Activated CD4-positive, alpha-beta T cell treated with anti-CD3 and anti-CD28 coated beads for 36 hours (primary cell): ENCODE measurements at places on chromosomes 12 and 14. TPM values are rescaled to one million over a fixed set of nuclear protein-coding genes. Genes with fewer than 3 reads are reported as not detected.
A peak's percentile ranks its signal among the peaks of the same experiment; 100 is the strongest.

- DNase-seq: no peak
- peaks cover 78% of the 10 kb centered on the region for H3K4me1 ChIP-seq
- peaks cover 69% of the 10 kb centered on the region for H3K36me3 ChIP-seq
- H3K27ac ChIP-seq: peak overlapping the region; percentile 100
- H3K4me3 ChIP-seq: peak overlapping the region; percentile 80
Observed at GRCh38 chr12:12482959-12483358, 79.7 kb downstream of the DUSP16 start.

- peaks cover 7% of the 10 kb centered on the region for H3K36me3 ChIP-seq
- H3K27me3 ChIP-seq: no peaks in the 10 kb centered on the region
- peaks cover 4% of the 10 kb centered on the region for H3K4me1 ChIP-seq
- no peak overlapping the region for H3K27ac ChIP-seq
- H3K4me3 ChIP-seq: no peak overlapping the region
Observed at GRCh38 chr12:112927475-112927874, 10.8 kb upstream of the OAS3 start.

Gene ACRBP
- total RNA-seq: 1.7 TPM

- no peaks in the 10 kb centered on the region for H3K36me3 ChIP-seq
- peaks cover 49% of the 10 kb centered on the region for H3K4me1 ChIP-seq
Observed at GRCh38 chr14:105073720-105074600, 8.7 kb upstream of the GPR132 start.

- H3K36me3 ChIP-seq: no peaks in the 10 kb centered on the region
- H3K27ac ChIP-seq: no peak overlapping the region
- no peak for DNase-seq
- no peak overlapping the region for H3K4me3 ChIP-seq
- H3K27me3 ChIP-seq: no peaks in the 10 kb centered on the region
Observed at GRCh38 chr12:46174061-46174662, 94.7 kb downstream of the SLC38A1 start.

DNA sequence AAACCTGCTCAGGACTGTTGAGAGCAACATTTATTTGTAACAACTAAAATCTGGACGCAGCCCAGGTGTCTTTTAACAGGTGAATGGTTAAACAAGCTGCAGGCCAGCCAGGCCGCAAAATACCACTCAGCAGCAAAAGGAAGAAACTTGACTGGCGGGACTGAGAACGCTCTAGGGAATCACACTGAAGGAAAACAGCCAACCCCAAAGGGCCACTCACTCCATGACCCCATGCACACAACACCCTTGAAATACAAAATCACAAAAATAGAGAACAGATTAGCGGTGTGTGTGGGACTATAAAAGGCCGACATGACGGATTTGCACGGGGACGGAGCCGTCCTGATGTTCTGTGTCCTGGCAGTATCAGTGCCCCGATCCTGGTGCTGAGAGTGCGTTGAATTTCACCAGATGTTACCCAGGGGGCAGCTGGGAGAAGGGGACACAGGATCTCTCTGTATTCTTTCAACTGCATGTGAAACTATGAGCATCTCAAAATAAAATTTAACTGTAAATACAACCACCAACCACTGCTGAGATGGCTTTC lies 23.0 kb downstream of the VPS37B start:
- no peak for DNase-seq

GRCh38 chr12:117105902-117106301 lies 6.7 kb upstream of the TESC start:
- DNase-seq: peak; percentile 60
- H3K4me3 ChIP-seq: no peak overlapping the region
- peaks cover 9% of the 10 kb centered on the region for H3K4me1 ChIP-seq
- H3K27ac ChIP-seq: no peak overlapping the region
- H3K36me3 ChIP-seq: no peaks in the 10 kb centered on the region
- H3K27me3 ChIP-seq: peaks cover 4% of the 10 kb centered on the region

DNA sequence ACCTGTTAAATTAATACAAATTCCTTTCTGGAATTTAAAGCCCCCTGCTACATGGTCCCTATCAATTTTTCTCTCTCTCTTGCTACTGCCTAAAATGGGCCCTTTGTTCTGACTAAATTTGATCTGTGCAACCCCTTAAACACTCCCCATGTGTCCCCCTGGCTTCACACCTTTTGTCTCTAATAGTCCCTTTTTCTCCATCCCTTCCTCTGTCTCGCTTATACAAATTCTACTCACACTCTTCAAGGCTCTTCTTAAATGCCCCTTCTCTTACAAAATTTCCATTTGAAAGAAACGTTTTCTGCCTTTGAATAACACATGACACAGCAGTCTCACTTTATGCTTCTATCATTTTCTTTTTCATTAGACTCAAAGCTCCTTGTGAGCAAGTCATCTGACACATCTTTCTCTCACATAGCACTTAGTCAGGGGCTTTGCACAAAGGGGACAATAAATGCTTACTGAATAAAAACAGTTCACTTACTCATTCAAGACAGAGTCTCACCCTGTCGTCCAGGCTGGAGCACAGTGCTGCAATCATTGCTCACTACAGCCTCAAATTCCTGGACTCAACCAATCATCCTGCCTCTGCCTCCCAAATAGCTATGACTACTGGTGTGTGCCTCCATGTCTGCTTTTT lies 41.5 kb upstream of the NR2C1 start:
- no peak overlapping the region for H3K27ac ChIP-seq
- no peaks in the 10 kb centered on the region for H3K36me3 ChIP-seq
- no peak overlapping the region for H3K4me3 ChIP-seq

- peaks cover 13% of the 10 kb centered on the region for H3K27me3 ChIP-seq
- H3K4me1 ChIP-seq: no peaks in the 10 kb centered on the region
- H3K36me3 ChIP-seq: no peaks in the 10 kb centered on the region
- no peak for DNase-seq
- no peak overlapping the region for H3K4me3 ChIP-seq
Observed at GRCh38 chr12:26251600-26251999, 56.2 kb downstream of the SSPN start.

Gene RAPGEF3
- total RNA-seq: 0.43 TPM

GRCh38 chr12:65606008-65606766 lies 218.1 kb upstream of the HMGA2 start:
- peaks cover 22% of the 10 kb centered on the region for H3K27me3 ChIP-seq
- H3K4me1 ChIP-seq: peaks cover 2% of the 10 kb centered on the region
- no peak overlapping the region for H3K27ac ChIP-seq
- H3K36me3 ChIP-seq: no peaks in the 10 kb centered on the region
- no peak for DNase-seq

DNA sequence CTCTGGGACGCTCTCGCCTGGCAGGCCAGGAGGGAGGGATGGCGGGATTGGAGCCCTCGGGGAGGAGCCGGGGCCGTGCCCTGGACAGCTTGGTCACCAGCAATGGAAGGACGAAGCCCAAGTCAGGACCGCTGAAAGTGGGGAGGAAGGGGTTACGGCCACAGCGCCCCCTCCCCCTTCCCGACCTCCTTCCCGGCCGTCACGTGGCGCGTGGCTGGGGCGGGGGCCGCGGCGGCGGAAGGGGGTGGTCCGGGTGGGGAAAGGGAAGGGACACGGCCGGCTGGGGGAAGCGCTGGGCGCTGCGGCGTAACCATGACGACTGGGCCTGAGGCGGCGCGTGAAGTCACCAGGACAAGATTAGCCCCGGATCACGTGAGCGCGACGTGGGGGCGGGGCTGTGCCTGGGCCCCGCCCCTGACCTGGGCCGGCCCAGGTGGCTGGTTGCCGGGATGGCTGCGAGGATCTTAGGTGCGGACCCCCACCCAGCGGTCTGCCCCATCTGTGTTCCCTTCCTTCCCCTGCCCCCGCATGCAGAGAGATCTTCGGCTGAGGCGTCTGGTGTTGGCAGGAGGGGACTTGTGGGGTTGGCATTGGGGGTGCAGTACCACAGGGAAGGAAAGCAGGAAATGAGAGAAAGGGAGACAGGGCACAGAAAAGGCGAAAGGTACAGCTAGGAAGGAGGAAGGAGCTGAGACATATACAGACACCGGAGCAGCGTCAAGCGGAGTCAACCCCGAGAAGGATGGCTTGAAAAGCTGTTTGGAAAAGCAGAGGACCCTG lies 6.2 kb downstream of the MAP3K12 start:
- H3K27me3 ChIP-seq: no peaks in the 10 kb centered on the region
- H3K4me1 ChIP-seq: peaks cover 20% of the 10 kb centered on the region
- peak; percentile 93 for DNase-seq
- peak overlapping the region; percentile 80 for H3K4me3 ChIP-seq
- no peaks in the 10 kb centered on the region for H3K36me3 ChIP-seq
- peak overlapping the region; percentile 88 for H3K27ac ChIP-seq

GRCh38 chr12:28824849-28825248 lies 324.2 kb upstream of the FAR2 start:
- H3K4me1 ChIP-seq: no peaks in the 10 kb centered on the region
- DNase-seq: no peak
- peaks cover 2% of the 10 kb centered on the region for H3K27me3 ChIP-seq
- no peaks in the 10 kb centered on the region for H3K36me3 ChIP-seq
- H3K27ac ChIP-seq: no peak overlapping the region

- no peak for DNase-seq
- H3K4me3 ChIP-seq: no peak overlapping the region
Observed at GRCh38 chr14:71022939-71023338, 115.7 kb downstream of the PCNX1 start.

Gene IRAK3
- 1.1 TPM for total RNA-seq

Gene PLCZ1
- not detected for total RNA-seq

DNA sequence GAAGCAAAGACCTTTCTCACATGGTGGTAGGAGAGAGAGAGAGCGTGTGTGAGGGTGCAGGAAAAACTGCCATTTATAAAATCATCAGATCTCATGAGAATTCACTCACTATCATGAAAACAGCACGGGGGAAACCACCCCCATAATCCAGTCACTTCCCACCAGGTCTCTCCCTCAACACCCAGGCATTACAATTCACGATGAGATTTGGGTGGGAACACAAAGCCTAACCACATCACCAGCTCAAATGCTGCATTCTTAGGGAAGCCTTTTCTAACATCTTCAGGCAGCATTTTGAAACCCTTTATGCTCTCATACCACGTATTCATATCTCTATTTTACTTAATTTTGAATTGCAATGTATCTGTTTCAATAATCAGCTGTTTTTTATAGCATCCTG lies 165.9 kb downstream of the TMTC3 start:
- peaks cover 3% of the 10 kb centered on the region for H3K27me3 ChIP-seq
- no peak overlapping the region for H3K4me3 ChIP-seq
- H3K36me3 ChIP-seq: no peaks in the 10 kb centered on the region
- no peak for DNase-seq
- peak overlapping the region; percentile 17 for H3K27ac ChIP-seq

Gene KRT74
- total RNA-seq: not detected

GRCh38 chr12:106137530-106138356 lies 1.0 kb downstream of the NUAK1 start:
- H3K4me3 ChIP-seq: peak overlapping the region; percentile 43
- no peak overlapping the region for H3K27ac ChIP-seq
- H3K36me3 ChIP-seq: no peaks in the 10 kb centered on the region
- H3K27me3 ChIP-seq: peaks cover 63% of the 10 kb centered on the region

- no peak overlapping the region for H3K27ac ChIP-seq
- H3K27me3 ChIP-seq: no peaks in the 10 kb centered on the region
- peaks cover 5% of the 10 kb centered on the region for H3K4me1 ChIP-seq
- no peak for DNase-seq
- H3K4me3 ChIP-seq: no peak overlapping the region
- peaks cover 10% of the 10 kb centered on the region for H3K36me3 ChIP-seq
Observed at GRCh38 chr12:32043928-32044549, 62.6 kb upstream of the BICD1 start.

DNA sequence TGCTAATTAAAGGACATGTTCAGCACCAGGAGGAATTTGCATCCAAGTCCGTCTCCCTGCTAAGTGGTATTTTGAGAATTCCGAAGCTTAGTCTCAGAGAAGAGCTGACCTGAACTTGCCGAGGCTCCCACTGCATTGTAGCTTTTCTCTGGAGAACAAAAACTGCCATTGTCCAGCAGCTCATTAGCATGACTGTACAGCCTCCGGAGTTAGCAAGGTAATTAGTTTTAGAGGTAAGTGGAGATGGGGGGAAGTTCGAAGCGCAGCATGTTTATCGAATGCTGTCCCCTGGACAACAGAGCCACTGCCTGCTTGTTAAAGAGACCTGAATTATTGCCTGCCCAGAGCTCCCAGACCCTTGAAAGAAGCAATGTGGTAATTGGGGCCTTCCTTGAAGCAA lies 160.3 kb upstream of the PELI2 start:
- DNase-seq: no peak
- no peaks in the 10 kb centered on the region for H3K4me1 ChIP-seq
- H3K36me3 ChIP-seq: no peaks in the 10 kb centered on the region
- H3K27me3 ChIP-seq: peaks cover 4% of the 10 kb centered on the region
- H3K27ac ChIP-seq: no peak overlapping the region

GRCh38 chr12:16329594-16329993 lies 17.9 kb upstream of the MGST1 start:
- no peaks in the 10 kb centered on the region for H3K27me3 ChIP-seq
- no peaks in the 10 kb centered on the region for H3K4me1 ChIP-seq
- no peaks in the 10 kb centered on the region for H3K36me3 ChIP-seq
- no peak overlapping the region for H3K4me3 ChIP-seq

DNA sequence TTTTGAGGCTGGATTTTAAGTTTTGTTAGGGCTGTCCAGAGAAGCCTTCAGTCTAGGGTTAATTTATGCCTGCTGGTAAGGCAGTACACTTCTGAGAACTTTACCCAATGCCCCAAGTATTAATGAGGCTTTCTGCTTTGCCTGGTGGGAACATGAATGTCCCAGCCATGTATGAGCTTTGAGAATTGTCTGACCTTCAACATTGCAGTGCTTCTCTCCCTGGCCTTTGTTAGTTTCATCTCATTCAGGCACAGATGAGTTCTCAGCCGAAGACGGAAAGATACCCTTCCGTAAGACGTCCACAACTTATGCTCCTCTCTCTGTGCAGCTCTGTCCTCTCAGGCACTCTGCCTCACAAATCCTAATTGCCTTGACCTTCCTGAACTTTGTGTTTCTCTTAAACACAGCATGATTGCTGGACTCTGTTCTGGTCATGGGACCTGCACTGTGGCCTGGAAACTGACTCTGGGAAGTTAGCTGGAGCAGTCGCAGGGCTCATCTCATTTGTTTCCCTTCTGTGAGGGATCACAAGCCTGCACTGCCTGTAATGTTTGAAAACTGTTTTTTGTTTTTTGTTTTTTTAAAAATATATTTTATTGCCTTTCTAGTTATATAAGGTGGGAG lies 15.7 kb downstream of the CHPT1 start:
- H3K36me3 ChIP-seq: no peaks in the 10 kb centered on the region
- H3K4me1 ChIP-seq: peaks cover 5% of the 10 kb centered on the region
- H3K4me3 ChIP-seq: no peak overlapping the region
- no peaks in the 10 kb centered on the region for H3K27me3 ChIP-seq
- DNase-seq: no peak

- H3K27ac ChIP-seq: no peak overlapping the region
- peak; percentile 66 for DNase-seq
- H3K36me3 ChIP-seq: no peaks in the 10 kb centered on the region
- no peaks in the 10 kb centered on the region for H3K27me3 ChIP-seq
Observed at GRCh38 chr12:62210422-62210821, 49.8 kb upstream of the USP15 start.
